Frontal cortex (tissue), 4 donors: ENCODE measurements at places on chromosomes 1 and 21.

DNA sequence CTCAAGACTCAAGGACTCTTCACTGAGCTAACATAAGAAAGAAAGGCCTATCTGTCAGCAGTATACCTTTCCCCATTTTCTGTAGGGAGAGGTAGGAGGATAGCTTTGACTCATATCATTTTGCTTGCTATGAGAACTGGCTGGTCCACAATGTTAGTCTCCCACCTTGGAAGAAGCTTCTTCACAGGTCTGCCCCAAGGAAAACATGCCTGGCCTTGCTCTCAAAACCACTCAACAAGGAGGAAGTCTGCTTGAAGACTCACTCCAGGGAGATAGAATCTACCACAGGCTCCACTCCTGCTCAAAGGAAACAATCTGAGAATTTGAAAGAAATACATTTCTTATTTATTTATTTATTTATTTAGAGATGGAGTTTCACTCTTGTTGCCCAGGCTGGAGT lies 29.5 kb upstream of the LAMC1 start:
- no peak for DNase-seq

GRCh38 chr1:55529017-55529416 lies 313.9 kb upstream of the USP24 start:
- DNase-seq = no peak

- no peak for DNase-seq
Measured at GRCh38 chr1:106536741-106537140, 519.7 kb upstream of the PRMT6 start.

- no peak for DNase-seq
Measured at GRCh38 chr1:194930132-194930531, 1678.1 kb downstream of the KCNT2 start.

- no peak for DNase-seq
Measured at GRCh38 chr1:147076442-147076841, 95.8 kb downstream of the PRKAB2 start.

GRCh38 chr1:237562242-237562823 lies 328.4 kb downstream of the ZP4 start:
- DNase-seq = no peak

DNA sequence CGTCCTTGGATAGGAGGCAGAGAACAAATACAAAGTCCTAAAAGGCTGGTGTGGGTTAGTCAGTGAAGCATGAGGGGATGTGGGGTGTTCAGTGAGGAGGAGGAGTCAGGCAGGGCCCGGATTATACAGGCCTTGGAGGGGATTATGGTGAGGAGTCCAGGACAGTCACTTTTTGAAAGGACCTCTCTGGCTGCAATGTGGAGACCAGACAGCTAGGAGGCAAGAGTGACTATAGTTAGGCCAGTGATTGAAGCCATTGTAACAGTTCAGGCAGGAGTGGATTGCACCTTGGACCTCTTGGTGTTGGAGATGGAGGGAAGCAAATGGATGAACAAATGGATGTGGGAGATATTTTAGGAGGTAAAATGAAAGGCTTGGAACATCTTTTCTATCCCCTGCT lies 115.8 kb downstream of the C1orf94 start:
- no peak for DNase-seq

GRCh38 chr1:224959115-224959514 lies 29.6 kb downstream of the DNAH14 start:
- no peak for DNase-seq

DNA sequence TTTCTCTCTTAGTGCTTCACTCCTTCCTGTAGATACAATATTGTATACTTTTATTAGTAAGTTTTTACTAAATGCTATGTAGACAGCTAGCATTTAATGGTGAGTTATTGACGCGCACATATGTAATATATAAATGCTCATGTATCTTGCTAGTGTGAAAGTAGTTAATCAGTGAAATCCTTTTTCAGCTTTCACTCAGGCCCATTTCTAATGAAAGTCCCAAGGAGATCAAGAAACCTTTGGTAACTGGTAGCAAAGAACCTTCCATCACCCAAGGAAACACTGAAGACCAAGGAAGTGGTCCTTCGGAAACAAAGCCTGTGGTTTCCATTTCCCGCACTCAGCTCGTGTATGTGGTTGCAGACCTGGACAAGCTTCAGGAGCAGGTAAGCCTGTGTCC lies 27.2 kb downstream of the AGT start:
- DNase-seq = no peak
